ENCODE measurements at places on chromosomes 4 and X. TPM values are rescaled to one million over a fixed set of nuclear protein-coding genes. Genes with fewer than 3 reads are reported as not detected.

The ADAM29 gene
- polyA plus RNA-seq = not detected

The S100G gene
- polyA plus RNA-seq = not detected

The NLRP2B gene
- polyA plus RNA-seq = not detected

The FRMPD3 gene
- polyA plus RNA-seq = not detected

The CXCR3 gene
- polyA plus RNA-seq = 0.50 TPM

The GBA3 gene
- not detected for polyA plus RNA-seq

The DSPP gene
- 0.13 TPM for polyA plus RNA-seq

The SLC4A4 gene
- 2.1 TPM for polyA plus RNA-seq

The RHOXF1 gene
- 4.8 TPM for polyA plus RNA-seq

The CACNA1F gene
- polyA plus RNA-seq = 0.38 TPM

The HOPX gene
- polyA plus RNA-seq = 0.51 TPM

The SSX2B gene
- polyA plus RNA-seq = not detected

The SLIT2 gene
- polyA plus RNA-seq = 1.3 TPM

The SMIM10L2A gene
- polyA plus RNA-seq = 0.41 TPM

The AR gene
- 5.0 TPM for polyA plus RNA-seq

The MAGEA4 gene
- not detected for polyA plus RNA-seq

The DCAF8L2 gene
- polyA plus RNA-seq = not detected
